ENCODE measurements at places on chromosomes 3 and 15. TPM values are rescaled to one million over a fixed set of nuclear protein-coding genes. Genes with fewer than 3 reads are reported as not detected.

GRCh38 chr3:55000546-55000945, 72.7 kb upstream of the LRTM1 start:
- no peak for DNase-seq

DNA sequence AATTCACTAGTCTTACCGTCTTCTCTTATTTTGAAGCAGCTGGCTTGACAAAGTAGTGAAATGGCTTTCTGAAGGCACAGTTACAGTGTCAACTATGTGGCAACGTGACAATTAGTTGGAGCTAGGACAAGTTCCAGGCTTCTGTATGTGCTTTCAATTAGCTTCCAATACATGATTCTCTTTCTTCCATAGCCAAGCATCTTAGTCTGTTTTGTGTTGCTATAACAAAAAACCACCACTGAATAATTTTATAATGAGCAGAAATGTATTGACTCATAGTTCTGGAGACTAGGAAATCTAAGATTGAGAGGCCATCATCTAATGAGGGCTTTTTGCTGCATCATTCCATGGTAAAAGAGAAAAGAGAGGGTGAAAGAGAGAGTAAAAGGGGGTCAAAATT, 365.1 kb upstream of the PLSCR5 start:
- DNase-seq, result no peak

Gene DNAH12
- total RNA-seq, result 0.04 TPM

Gene PLS1
- total RNA-seq, result 3.4 TPM

All from pulmonary artery endothelial cell (primary cell).